HEK293T (cell line): ENCODE measurements at places on chromosomes 6 and 20.

DNA sequence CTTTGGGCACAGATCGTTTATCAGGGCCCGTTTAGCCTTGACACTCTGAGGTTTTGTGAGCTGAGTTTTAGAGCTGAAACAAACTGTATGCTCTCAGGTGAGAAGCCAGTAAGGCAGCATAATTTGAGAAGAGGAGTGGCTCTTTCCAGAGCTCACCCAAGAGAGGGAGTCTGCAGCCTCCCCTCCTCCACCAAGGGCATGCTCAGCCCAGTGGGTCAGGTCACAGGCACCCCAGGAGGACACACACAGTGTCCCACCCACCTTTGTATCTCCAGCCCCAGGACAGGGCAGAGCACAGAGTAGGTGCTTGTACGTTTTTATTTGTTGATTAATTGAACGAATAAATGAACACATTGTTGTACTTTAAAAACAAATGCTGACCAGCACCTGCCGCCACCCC lies 3.4 kb downstream of the TSPO2 start:
- DNase-seq = no peak

GRCh38 chr20:44364068-44364467 lies 8.6 kb downstream of the HNF4A start:
- DNase-seq = no peak

DNA sequence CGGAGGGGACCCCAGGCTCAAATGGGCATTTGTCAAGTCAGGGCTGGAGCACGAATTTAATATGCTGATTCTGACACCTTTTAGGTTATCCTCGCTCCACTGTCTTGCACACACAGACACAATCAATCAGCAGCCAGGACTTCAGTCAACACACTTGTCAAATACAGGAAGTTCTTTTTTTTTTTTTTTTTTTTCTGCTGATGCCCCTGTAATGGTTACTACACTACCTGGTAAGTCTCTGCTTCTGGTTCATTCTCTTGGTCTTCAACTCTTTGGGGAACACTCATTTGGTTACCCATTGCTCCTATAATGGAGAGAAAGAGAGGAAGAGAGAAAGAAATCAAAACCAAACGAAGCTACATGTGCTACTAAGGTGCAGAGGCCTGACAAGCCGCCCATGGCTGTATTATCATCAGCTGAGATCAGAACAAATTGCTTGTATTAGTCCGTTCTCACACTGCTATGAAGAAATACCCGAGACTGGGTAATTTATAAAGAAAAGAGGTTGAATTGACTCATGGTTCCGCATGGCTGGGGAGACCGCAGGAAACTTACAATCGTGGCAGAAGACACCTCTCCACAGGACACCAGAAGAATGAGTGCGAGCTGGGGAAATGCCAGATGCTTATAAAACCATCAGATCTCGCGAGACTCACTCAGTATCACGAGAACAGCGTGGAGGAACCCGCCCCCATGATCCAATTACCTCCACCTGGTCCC lies 11.8 kb downstream of the BCAS1 start:
- DNase-seq = no peak

- no peak for DNase-seq
Measured at GRCh38 chr6:44034391-44034861, 92.8 kb downstream of the MRPL14 start.

GRCh38 chr6:152277826-152278329 lies 359.3 kb downstream of the SYNE1 start:
- no peak for DNase-seq

- no peak for DNase-seq
Measured at GRCh38 chr20:35598899-35599775, 16.5 kb upstream of the SPAG4 start.

DNA sequence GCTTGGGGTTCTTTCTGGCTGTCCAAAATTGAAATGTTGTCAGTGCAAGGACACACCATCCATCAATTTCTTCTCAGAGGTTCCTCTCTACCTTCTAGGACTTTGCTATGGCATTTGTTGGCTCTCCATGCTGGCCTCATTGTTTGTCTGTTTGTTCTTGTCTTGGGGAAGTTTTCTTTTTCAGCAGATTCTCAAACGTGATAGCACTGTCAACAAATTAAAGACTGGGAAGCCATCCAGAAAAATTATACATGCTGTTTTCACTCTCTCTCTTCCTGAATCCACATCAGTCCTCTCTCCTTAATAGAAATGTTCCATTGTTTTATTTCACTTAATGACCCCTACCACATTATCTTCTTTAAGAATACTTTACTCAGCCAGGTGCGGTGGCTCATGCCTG lies 130.4 kb downstream of the PCSK2 start:
- DNase-seq = no peak

- DNase-seq = no peak
Measured at GRCh38 chr6:112148103-112148502, 60.7 kb downstream of the FAM229B start.

DNA sequence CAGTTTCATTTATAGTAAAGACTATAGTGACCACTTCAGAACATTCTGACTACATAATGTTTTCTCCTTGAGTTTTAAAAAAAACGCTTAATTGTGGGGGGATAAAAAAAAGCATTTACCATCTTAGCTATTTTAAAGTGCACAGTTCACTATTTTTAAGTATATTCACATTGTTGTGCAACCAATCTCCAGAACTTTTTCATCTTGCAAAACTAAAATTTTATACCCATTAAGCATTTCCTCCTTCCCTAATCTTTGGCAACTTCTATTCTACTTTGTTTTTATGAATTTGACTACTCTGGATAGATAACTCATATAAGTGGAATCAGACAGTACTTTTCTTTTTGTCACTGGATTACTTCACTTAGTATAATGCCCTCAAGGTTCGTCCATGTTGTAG lies 62.3 kb downstream of the FKBP5 start:
- no peak for DNase-seq

DNA sequence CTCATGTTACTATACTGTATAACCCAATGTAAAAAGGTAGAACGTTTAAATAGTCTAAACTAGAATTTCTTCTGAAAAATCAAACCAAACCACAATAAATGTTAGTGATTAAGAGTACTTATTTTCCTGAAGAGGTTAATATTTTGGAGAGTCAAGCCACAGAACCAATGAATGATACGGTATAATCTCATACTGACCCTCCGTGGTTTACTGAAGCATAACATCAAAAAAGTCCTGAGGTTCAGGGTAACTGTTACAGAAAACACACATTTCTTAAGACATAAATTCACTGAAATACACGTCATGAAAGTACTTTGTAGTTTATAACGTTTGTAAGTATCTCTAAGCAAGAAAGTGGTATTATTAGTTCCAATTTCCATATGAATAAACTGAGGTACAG lies 28.9 kb downstream of the ESF1 start:
- DNase-seq = no peak

DNA sequence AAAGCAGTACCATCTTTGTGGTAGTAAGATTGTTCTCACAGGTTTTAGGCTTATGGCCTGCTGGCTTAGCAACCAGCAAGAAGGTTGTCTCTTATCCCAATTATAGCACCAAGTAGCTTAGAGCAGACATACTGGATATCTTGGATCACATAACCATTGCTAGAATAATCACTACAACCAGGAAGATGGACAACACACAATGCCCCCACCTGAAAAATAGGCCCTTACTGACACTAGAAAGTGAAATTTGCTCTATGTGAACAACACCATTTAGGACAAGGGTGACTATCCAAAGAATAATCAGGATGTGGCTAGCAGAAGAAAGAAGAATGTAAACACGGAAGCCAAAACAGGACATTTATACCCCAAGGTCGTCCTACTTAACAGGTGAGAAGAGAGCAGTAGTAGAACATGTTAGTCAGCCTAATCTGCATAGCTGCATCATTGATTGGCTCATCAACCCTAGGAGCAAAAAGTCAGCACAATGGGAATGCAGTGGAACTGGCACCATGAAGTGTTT lies 172.7 kb upstream of the MARCKS start:
- no peak for DNase-seq

- DNase-seq = no peak
Measured at GRCh38 chr6:53855940-53856339, 61.1 kb downstream of the LRRC1 start.

GRCh38 chr6:158361068-158361467 lies 48.8 kb downstream of the TULP4 start:
- no peak for DNase-seq

DNA sequence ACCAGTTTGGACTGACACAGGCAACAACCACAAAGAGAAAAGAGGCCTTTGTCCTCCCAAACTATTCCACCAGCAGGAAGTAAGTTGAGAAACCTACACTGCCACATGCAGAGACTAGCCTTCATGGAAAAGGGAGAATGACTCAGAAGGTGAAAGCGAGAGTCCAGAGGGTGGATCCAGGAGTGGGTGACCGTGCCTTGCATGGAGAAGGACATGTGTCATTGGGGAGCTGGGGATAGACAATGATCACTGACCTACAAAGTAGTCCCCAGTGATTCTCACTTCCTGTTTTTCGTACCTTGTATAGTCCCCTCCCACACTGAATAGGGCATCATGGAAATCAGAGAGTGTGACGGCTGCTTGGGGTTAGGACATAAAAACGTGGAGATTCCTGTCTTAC lies 91.9 kb downstream of the MYLK4 start:
- no peak for DNase-seq

- peak; percentile 96 for DNase-seq
Measured at GRCh38 chr20:50153500-50154377, at the start of gene PEDS1. PEDS1 (minus strand) TSS chr20:50153723; CDS start chr20:50153637, 86 bp downstream.

- DNase-seq = no peak
Measured at GRCh38 chr6:17879184-17879583, 108.3 kb downstream of the KIF13A start.

DNA sequence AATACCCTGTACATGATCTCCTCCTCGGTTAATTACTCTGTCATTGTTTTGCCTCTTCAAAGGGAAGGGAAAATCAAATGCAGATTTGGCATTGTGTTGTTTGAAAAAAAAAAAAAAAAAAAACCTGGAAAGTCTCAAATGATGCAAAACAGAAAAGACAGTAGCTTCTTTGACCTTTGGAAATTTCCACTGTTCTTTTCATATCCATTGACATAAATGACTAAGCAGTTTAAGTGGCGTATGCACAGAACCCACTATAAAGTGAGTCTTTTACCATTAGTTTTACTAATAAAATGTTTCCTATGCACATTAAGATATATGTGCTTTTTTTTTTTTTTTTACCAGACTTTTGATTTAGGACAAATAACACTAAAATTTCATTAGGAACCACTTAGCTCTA lies 704.3 kb downstream of the TFAP2A start:
- no peak for DNase-seq

DNA sequence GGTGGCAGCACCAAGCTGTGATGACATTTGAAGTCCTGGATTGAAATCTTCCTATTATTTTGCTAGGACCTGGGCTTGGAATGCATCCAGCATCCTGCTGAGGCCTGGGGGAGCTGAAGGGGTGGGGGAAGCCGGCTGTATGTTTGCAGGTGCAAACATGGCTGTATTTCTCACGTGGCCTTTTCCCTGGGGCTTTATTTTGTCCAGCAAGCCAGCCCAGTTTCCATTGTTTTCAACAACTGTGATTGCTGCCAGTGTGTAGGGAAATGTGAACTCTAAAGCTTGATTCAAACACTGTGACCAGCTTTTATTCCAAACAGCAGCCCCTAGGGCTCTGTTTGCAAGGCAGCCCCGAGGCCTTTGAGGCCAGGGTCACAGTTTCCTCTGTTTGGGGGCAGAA lies 683.0 kb downstream of the DHX35 start:
- no peak for DNase-seq

DNA sequence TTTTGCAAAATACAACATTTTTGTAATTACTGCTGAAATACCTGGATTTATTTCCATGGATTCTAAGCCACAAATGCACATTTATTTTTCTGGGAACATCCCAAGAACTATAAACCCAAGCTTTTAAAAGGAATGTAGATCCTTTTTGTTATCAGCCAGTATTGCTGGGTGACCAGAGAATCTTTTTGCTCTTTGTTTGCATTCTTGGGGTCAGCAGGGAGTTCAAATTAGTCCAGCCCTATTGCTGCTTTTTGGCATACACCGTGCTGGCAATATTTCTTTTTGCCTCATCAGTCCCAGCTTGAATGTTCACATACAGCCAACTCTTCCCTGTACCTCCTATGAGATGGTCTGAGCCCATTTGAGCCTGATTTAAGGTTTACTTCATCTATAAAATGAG lies 155.2 kb upstream of the CNR1 start:
- DNase-seq = no peak

DNA sequence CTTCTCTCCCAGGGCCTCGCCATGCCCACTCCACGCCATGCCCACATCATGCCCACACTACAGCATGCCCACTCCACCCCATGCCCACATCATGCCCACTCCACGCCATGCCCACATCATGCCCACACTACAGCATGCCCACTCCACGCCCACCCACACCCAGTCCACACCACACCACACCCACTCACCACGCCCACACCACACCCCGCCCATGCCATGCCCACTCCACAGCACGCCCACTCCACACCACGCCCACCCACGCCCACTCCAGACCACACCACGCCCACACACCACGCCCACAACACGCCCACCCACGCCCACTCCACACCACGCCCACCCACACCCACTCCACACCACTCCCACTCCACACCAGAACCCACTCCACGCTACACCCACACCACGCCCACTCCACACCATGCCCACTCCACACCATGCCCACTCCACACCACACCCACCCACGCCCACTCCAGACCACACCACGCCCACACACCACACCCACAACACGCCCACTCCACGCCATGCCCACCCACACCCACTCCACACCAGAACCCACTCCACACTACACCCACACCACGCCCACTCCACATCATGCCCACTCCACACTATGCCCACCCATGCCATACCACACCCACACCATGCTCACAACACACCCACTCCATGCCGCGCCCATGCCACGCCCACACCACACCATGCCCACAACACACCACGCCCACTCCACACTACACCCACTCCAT lies 88.6 kb downstream of the ERMARD start:
- no peak for DNase-seq

- no peak for DNase-seq
Measured at GRCh38 chr6:27441001-27441400, 31.9 kb downstream of the ZNF184 start.

DNA sequence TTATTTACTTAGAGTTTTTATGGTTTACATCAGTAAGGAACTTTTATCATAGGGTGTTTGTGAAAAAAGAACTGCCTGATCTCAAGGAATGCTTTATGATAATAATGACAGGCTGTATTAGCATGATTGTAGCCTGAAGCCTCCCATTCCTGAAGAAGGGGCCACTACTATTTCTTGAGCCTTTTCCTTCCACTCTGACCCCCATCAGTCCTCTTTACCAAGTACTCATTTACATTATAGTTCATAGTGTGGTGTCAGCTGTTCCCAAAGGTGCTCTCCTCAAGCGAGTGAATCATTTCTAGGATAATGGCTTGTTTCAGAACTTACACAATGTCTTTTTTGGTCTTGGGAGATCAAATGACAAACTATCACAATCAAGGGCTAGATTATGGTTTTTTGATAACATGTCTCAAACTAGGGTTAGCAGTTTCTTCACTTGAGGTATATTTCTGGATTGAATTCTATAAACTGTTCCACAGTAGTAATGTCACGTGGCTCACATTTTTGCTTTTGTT lies 283.6 kb downstream of the CDKAL1 start:
- no peak for DNase-seq
